ENCODE measurements at places on chromosomes 2 and 18.
A peak's percentile ranks its signal among the peaks of the same experiment; 100 is the strongest.

DNA sequence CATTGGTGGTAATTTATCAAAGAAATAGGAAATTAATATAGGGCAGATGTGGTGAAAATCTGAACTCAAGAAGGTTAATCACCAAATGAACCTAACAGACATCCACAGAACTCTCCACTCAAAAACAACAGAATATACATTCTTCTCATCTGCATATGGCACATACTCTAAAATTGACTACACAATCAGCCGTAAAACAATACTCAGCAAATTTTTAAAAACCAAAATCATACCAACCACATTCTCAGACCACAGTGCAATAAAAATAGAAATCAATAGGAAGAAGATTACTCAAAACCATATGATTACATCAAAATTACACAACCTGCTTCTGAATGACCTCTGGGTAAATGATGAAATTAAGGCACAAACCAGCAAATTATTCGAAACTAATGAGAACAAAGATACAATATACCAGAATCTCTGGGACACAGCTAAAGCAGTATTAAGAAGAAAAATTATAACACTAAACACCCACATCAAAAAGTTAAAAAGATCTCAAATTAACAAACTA, 31.0 kb downstream of the RBM43 start:
- no peak for DNase-seq

DNA sequence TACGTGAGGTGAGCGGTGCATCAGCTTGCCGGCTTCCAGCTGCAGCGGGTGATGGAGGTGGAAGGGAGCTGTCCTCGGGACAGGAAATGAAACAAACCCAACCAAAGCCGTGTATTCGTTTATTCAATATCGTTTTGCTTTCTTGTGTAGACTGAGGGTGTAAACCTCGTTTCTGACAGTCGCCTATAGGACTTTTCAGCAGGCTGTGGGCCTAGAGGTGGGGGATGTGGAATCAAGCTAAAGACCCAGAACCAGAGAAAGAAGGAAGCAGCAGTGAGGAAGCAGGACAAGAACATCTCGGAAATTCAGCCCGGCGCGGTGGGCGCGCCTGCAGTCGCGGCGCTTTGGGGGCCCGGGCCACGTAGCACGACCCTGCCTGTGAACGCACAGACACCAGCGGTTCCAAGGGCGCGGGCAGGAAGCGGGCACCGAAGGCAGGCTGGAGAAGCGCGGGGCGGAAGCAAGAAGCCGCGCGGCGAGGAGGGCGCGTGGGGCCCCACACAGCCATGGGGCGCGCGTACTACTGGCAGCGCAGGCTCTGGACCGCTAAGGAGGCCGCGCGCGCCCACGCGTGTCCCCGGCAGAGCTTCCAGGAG, 755 bp upstream of the ATP9B start:
- peak; percentile 15 for DNase-seq

DNA sequence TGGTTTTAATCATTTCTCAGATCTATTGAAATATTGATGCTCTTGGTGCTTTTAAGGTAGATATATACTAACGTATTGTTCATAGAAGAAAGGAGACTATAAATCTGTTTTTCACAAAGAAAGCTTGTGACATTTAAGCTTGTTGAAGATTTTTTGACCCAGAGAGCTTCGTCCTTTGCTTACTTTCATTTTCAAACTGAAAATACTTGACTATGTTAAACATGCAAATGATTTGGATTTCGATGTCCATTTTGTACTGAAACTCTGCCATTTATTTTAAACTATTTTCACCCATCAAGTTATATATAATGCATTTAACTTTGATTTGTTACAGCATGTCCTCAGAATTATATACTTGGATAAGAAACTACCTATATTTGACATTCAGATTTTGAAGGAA, 85.2 kb downstream of the SLC4A10 start:
- peak; percentile 6 for DNase-seq

GRCh38 chr2:224428787-224429440, 27.0 kb upstream of the FAM124B start:
- DNase-seq: no peak

Measured in fibroblast of mammary gland (primary cell).